Uterus (tissue), 4 donors: ENCODE measurements at places on chromosomes 4 and X. TPM values are rescaled to one million over a fixed set of nuclear protein-coding genes. Genes with fewer than 3 reads are reported as not detected.

GRCh38 chrX:13463608-13464007 lies 105.8 kb upstream of the EGFL6 start:
- no peak overlapping the region for H3K4me3 ChIP-seq
- peak; percentile 65 for DNase-seq
- H3K36me3 ChIP-seq = no peaks in the 10 kb centered on the region
- H3K27me3 ChIP-seq = no peaks in the 10 kb centered on the region
- H3K27ac ChIP-seq = peak overlapping the region; percentile 75
- no peaks in the 10 kb centered on the region for H3K4me1 ChIP-seq

GRCh38 chr4:6907658-6908191 lies 1.9 kb upstream of the TBC1D14 start:
- H3K4me1 ChIP-seq = peaks cover 6% of the 10 kb centered on the region
- no peaks in the 10 kb centered on the region for H3K27me3 ChIP-seq
- no peak for DNase-seq
- H3K36me3 ChIP-seq = no peaks in the 10 kb centered on the region
- H3K27ac ChIP-seq = no peak overlapping the region

- no peak overlapping the region for H3K4me3 ChIP-seq
- H3K27ac ChIP-seq = no peak overlapping the region
- DNase-seq = no peak
- no peaks in the 10 kb centered on the region for H3K36me3 ChIP-seq
- no peaks in the 10 kb centered on the region for H3K27me3 ChIP-seq
Observed at GRCh38 chr4:113564493-113564892, 197.0 kb downstream of the CAMK2D start.

The MTMR8 gene
- 5.3 TPM for total RNA-seq
